Mesenchymal stem cell (in vitro differentiated cells and primary cell): ENCODE measurements at places on chromosomes 16 and 17.

GRCh38 chr17:70563281-70563820 is 394.0 kb downstream of the KCNJ2 start:
- H3K27me3 ChIP-seq = no peaks in the 10 kb centered on the region
- H3K27ac ChIP-seq = no peak overlapping the region
- DNase-seq = peak; percentile 75
- H3K4me1 ChIP-seq = no peaks in the 10 kb centered on the region
- no peak overlapping the region for H3K4me3 ChIP-seq
- no peaks in the 10 kb centered on the region for H3K36me3 ChIP-seq

- no peak overlapping the region for H3K27ac ChIP-seq
- H3K36me3 ChIP-seq = no peaks in the 10 kb centered on the region
- H3K27me3 ChIP-seq = no peaks in the 10 kb centered on the region
- DNase-seq = no peak
These were observed 11.5 kb downstream of the UBE2G1 start for GRCh38 chr17:4354862-4355514.

- DNase-seq = peak; percentile 42
- no peaks in the 10 kb centered on the region for H3K36me3 ChIP-seq
- H3K27me3 ChIP-seq = no peaks in the 10 kb centered on the region
- peak overlapping the region; percentile 92 for H3K4me3 ChIP-seq
- no peak overlapping the region for H3K27ac ChIP-seq
These were observed 615 bp downstream of the PRPSAP1 start for GRCh38 chr17:76353004-76353598.

GRCh38 chr17:69480245-69480644 is 65.7 kb downstream of the MAP2K6 start:
- no peak overlapping the region for H3K4me3 ChIP-seq
- H3K4me1 ChIP-seq = no peaks in the 10 kb centered on the region
- H3K36me3 ChIP-seq = no peaks in the 10 kb centered on the region
- H3K27ac ChIP-seq = no peak overlapping the region
- no peak for DNase-seq
- no peaks in the 10 kb centered on the region for H3K27me3 ChIP-seq

DNA sequence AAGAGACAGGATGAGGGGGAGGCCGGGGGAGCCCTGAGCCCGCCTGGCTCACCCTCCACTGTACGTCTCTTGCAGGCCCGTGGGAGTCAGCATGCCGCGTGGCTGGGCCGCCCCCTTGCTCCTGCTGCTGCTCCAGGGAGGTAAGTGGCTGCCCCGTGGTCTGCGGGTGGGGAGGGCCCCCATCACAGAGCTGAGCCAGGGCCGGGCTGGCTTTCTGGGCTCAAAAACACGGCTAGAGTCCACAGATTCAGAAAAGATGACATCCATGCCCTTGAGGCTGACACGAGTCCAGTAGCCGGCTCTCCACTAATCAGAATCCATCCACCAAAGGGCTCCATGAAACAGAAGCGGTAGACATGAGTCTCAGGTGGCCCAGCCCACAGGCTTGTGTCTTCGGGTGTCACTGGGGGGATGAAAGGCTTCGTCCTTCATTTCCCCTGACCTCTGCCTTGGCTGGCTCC is 28.0 kb downstream of the IL21R start:
- no peaks in the 10 kb centered on the region for H3K27me3 ChIP-seq
- H3K4me3 ChIP-seq = no peak overlapping the region
- H3K4me1 ChIP-seq = peaks cover 10% of the 10 kb centered on the region
- H3K36me3 ChIP-seq = no peaks in the 10 kb centered on the region

DNA sequence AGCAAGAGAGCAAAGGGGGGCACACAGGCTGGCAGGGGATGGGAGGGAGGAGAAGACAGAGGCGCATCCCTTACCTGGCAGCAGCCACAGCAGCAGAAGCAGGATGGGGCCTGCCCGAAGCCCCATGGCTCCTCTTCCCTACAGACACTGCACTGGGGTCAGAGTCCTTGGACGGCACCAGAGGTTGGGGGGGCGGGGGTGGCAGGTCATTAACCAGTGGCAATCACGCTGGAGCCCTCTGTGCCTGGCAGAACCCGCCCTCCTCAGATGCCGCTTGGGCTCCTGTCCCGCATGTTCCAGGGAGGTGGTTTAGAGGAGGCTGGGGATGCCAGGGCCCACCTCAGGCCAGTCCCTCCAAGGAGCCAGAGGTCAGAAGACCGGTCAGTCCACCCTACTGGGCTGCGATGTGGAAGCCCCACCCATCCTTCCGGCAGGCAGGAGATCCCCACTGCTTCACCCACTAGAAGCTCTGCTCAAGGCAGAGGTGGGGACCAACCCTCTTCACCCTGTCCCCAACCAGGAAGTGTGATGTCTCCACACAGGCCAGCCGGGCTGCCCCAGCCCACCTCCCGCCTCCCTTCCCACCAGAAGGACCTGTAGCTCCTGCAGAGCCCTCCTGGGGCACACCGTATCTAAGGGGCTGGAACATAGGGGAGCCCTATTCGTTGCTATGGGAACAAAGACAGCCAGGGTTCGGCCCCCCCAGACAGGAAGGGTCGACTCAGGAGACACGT is 11.7 kb downstream of the ZG16B start:
- H3K36me3 ChIP-seq = no peaks in the 10 kb centered on the region
- no peaks in the 10 kb centered on the region for H3K27me3 ChIP-seq
- no peak overlapping the region for H3K27ac ChIP-seq
- H3K4me1 ChIP-seq = peaks cover 13% of the 10 kb centered on the region

DNA sequence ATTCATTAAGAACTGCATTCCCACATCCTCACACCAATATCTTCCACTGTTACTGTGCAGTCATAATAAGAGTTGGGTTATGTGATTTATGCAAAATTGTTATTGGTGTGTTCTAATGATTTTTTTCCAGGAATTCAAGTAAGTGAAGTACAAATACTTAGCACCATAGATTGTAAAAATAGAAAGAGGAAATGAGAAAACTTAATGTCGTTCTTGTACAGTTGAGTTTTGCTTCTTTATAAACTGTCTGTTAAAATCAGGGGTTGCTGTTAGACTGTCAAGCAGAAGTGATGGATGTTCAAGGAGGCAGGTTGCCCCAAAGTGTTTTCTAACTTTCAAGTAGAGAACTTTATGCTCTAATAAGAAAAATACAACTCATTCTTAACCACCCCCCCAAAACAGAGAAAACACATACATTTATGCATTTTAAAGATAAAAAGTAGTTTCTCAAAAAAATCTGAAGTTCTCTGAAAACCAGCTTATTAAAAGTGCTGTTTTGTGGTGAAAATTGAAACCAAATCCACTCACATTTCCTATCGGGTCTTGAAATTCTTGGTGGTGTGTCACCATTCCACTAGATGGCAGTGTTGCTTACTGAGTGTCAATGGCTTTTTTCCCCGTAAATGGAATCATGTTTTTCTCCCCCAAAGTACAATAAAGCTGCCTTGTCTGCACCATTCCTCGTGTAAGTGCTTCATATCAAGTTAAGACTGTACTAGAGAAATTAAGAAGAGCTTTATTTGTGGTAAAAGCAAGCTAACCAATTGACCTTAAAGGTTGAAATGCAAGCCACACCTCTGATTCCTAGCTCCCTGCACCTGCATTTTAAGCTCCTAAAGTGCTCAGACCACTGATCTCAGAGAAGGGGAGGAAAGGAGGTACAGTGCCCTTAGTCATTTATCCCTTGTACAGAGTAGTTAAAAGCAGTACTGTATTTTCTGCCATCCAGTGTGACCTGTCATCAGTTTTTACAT is 4.7 kb upstream of the IGSF6 start:
- peaks cover 2% of the 10 kb centered on the region for H3K4me1 ChIP-seq
- peaks cover 6% of the 10 kb centered on the region for H3K36me3 ChIP-seq

GRCh38 chr17:49823614-49824013 is 24.3 kb downstream of the TAC4 start:
- no peak overlapping the region for H3K4me3 ChIP-seq
- no peaks in the 10 kb centered on the region for H3K27me3 ChIP-seq
- H3K36me3 ChIP-seq = peaks cover 18% of the 10 kb centered on the region

- no peaks in the 10 kb centered on the region for H3K4me1 ChIP-seq
- no peak within 1 kb of the TSS for H3K27ac ChIP-seq
- peak; percentile 3 for DNase-seq
- no peaks in the 10 kb centered on the region for H3K36me3 ChIP-seq
- peaks cover 9% of the 10 kb centered on the region for H3K27me3 ChIP-seq
- no peak within 1 kb of the TSS for H3K4me3 ChIP-seq
These were observed at the start of gene SLFN12L for GRCh38 chr17:35537601-35538141. Gene SLFN12L, minus strand, starts transcription at chr17:35537678. Its CDS starts 15,314 bp downstream, at chr17:35522364.

- H3K4me1 ChIP-seq = peaks cover 9% of the 10 kb centered on the region
- H3K36me3 ChIP-seq = peaks cover 39% of the 10 kb centered on the region
- peak; percentile 88 for DNase-seq
These were observed 1.7 kb downstream of the WBP2 start for GRCh38 chr17:75853433-75853832.

GRCh38 chr16:89953671-89954406 is 5.3 kb downstream of the DEF8 start:
- H3K4me1 ChIP-seq = peaks cover 13% of the 10 kb centered on the region
- no peak overlapping the region for H3K4me3 ChIP-seq
- peaks cover 51% of the 10 kb centered on the region for H3K36me3 ChIP-seq

GRCh38 chr16:58236831-58237230 is 38.9 kb upstream of the CSNK2A2 start:
- H3K36me3 ChIP-seq = no peaks in the 10 kb centered on the region
- peaks cover 32% of the 10 kb centered on the region for H3K27me3 ChIP-seq
- H3K27ac ChIP-seq = no peak overlapping the region
- peaks cover 6% of the 10 kb centered on the region for H3K4me1 ChIP-seq
- peak overlapping the region; percentile 77 for H3K4me3 ChIP-seq

DNA sequence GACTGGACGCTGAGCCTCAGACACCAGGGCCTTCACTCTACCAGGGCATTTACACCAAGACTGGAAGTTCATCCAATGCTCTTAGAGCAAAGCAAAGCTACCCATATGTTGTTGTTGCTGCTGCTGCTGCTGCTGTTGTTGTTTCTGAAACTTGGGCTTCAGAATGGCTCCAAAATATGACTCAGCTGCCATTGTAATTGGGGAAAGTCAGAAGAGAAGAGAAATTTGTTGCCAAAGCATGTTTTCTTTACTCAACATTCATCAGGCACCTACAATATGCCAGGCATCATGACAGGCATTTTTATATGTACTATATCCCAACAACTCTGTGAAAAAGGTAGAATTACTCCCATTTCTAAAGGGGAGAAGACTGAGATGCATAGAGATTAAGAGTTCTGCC is 11.9 kb downstream of the KRT32 start:
- no peak overlapping the region for H3K4me3 ChIP-seq
- DNase-seq = no peak
- no peaks in the 10 kb centered on the region for H3K4me1 ChIP-seq
- no peak overlapping the region for H3K27ac ChIP-seq

DNA sequence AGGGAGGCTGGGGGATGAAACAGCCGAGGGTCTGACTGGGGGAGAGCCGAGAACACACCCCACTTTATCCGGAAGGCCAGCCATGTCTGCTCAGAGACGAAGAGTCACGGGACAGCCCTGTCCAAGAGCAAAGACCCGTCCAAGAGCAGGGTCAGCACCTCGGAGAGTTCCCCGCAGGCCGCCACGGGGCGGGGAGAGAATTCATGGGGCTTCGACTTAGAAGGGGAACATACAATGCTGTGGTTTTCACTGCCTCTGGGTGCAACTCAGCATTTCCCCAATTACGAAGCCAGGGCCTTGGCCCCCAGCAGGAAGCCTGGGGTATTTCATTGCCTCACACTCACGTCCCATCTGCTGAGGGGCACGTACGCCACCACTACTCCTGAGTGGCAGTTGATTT is 59.3 kb downstream of the JPH3 start:
- DNase-seq = peak; percentile 51
- no peak overlapping the region for H3K27ac ChIP-seq
- no peaks in the 10 kb centered on the region for H3K36me3 ChIP-seq

GRCh38 chr17:81440051-81440471 is 44.8 kb downstream of the BAHCC1 start:
- peaks cover 72% of the 10 kb centered on the region for H3K36me3 ChIP-seq
- H3K4me3 ChIP-seq = no peak overlapping the region
- no peaks in the 10 kb centered on the region for H3K27me3 ChIP-seq
- H3K4me1 ChIP-seq = peaks cover 6% of the 10 kb centered on the region
- H3K27ac ChIP-seq = no peak overlapping the region

- no peak for DNase-seq
- H3K4me1 ChIP-seq = peaks cover 14% of the 10 kb centered on the region
- no peaks in the 10 kb centered on the region for H3K36me3 ChIP-seq
- H3K4me3 ChIP-seq = no peak overlapping the region
These were observed 262.5 kb downstream of the CBLN1 start for GRCh38 chr16:49019081-49019633.

DNA sequence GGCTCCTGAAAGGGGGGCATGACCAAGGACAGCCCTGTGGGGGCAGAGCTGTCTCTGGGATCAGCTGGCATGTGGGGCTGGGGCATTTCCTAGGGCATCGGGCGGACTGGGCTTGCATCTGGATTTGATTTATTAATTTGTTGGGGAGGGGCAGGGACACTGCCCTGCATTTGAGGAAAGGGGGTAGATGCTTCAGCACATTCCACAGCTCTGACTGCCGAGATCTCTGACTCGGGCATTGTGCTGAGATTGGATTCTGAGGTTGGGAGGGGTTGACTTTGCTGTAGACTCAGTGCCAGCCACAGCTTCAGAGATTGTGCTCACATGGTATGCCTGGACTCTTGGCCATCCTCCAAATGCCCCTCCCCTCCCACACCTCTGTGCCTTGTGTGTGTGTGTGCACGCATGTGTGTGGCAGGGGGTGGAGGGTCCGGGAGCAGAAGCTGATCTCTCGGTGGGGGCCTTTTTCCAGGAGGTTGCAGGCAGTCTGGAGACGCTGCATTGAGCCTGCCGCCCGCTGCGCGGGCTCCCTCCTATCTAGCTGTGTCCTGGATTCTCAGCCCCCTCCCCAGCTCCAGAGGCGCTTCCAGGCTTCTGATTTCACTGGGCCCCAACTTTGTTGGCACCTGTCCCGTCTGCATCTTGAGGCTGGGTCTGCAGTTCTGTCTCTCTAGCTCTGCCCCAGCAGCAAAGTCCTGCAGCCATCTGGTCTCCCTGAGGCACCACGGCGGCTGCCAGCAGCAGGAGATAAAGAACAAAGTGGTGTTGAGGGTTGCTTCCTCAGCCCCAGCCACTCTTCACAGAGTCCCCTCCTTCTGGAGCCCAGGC is 14.9 kb downstream of the IGFBP4 start:
- no peak overlapping the region for H3K4me3 ChIP-seq
- H3K27ac ChIP-seq = peak overlapping the region; percentile 36
- H3K4me1 ChIP-seq = peaks cover 39% of the 10 kb centered on the region
- H3K36me3 ChIP-seq = peaks cover 66% of the 10 kb centered on the region
- DNase-seq = no peak

DNA sequence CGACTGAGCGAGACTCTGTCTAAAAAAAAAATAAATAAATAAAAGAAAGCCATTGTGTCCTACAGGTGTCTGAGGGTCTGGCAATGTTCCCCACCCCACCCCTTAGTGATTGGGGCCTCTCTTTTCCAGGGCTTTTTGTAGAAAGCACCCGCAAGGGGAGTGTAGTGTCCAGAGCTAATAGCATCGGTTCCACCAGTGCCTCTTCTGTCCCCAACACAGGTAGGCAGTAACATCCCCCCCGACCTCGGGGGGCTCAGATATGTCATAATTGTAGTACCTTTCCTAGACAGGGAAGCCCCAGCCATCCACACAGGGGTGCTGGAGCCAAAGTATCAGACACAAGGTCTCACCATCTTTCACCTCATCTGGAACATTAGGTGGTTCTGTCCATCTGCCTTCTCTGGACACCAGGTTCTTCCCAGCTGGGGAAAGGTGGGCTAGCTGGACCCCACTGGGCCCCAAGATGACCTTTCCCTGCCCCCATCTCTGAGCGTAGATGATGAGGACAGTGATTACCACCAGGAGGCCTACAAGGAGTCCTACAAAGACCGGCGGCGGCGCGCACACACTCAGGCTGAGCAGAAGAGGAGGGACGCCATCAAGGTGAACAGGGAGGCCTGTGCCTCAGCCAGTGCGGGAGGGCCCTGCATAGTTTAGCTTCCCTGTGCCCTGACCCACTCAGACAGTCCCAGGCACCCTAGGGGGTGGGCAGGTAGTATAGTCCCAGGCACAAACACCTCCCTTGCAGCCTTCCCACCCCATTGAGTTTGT is 1.6 kb downstream of the MLX start:
- no peak overlapping the region for H3K27ac ChIP-seq
- DNase-seq = no peak
- peaks cover 36% of the 10 kb centered on the region for H3K4me1 ChIP-seq
- H3K36me3 ChIP-seq = peaks cover 82% of the 10 kb centered on the region
- H3K4me3 ChIP-seq = no peak overlapping the region
